ENCODE measurements at places on chromosomes 7 and 10.

DNA sequence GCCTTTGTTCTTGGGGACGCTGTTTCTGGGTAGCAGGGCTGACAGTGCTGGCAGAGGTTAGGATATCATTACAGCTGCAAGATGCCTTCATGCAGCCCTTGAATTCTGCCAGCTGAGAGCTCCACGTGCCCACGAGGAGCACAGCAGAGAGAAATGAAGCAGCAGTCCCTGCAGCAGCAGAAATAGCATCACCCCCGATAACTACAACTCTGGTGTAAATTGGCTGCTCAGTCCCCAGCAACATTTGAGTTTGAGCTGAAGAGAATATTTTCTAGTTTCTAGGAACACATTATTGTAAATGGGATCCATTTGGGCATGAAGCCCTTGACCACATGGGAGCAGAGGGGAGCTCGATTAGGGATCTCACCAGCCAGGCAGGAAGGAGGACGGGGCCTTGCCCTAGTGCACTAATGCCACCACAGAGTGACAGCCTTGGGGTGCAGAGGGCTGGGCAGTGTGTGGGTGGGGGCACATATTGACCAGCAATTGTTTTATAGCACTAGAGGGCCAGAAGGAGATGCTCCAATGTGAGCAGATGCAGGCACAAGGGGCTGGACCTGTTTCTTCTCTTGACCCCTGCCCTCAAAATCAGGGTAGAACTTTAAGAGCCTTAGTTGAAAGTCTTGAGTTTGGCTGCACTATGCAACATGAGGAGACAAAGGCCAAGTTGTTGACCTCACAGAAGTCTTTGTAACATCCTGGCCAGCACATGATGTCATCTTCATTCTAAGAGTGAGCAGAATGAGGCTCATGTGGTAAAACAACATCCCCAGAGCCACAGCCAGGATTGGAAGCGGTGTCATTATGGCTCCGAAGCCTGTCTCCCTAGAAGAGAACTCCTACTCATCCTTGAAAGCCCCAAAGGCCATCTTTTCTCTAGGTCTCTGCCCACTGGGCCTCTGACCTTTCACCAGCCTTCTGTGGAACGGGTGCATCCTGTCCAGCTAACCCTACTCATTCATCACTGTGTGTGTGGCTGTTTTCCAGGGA lies 52.6 kb downstream of the ADCY1 start:
- DNase-seq, result no peak

- DNase-seq, result no peak
Measured at GRCh38 chr7:7002418-7003062, 176.5 kb upstream of the CCZ1B start.

DNA sequence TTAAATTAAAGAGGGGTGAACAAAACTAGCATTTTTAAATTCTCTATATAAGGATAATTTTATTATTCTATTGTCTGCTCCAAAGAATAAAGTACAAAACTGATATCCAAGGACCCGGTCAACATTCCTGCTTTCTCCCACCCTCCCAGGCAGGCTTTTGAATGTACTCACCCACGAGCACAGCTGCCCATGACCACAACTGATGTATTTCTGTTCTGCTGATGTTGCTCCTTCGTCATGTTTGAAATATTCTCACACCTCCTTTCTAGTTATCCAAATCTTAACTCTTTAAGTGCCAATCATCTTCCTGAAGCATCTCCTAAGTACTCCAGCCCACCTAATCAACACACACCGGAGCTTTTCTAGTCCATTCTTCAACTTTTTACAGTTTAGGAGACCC lies 46.7 kb downstream of the CALD1 start:
- no peak for DNase-seq

DNA sequence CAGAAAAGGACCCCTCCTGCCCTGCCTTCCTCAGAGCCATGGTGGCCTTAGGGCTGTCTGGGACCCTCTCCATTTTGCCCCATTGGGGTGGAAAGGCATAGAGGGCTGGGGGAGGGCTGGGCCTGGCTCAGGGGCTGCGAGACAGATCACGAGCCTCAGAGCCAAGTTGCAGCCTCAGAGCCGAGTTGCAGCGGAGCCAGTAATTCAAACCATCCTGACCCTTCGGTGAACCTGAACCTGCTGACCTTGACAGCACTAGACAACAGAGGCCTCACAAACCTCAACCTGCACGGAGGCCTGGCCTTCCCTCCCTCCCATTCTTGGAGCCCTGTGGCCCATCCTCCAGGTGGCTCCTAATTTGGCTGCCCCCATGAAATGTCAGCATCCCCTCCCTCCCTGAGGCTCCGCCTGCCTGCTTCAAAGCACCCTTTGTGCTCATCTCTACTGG lies 45.4 kb downstream of the PAX2 start:
- DNase-seq, result no peak

- no peak for DNase-seq
Measured at GRCh38 chr7:75572396-75572795, 80.3 kb downstream of the SPDYE5 start.

GRCh38 chr7:157554393-157555238 lies 217.8 kb downstream of the DNAJB6 start:
- DNase-seq, result no peak

Data from K562 (cell line).